ENCODE measurements at places on chromosomes 4 and X.

GRCh38 chr4:23298371-23298770, 591.5 kb downstream of the PPARGC1A start:
- DNase-seq, result no peak

DNA sequence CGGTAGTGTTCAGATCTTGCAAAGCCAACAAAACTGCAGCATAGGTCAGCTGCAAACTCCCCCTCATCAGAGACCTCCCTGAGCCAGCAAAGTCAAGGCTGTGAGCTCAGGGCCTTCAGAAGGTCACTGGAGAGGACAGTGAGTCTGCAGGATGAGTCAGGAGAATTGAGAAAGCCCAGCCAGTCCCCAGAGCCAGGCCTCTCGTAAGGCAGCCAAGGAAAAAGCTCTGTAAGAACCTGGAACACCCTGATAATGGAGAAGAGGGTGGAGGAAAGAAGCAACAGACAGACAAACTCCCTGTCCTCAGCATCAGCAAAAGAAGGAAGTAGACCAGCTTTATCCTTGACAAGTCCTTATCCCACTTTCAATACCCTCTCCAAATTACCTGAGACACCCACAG, 33.0 kb downstream of the GRIA3 start:
- no peak for DNase-seq

DNA sequence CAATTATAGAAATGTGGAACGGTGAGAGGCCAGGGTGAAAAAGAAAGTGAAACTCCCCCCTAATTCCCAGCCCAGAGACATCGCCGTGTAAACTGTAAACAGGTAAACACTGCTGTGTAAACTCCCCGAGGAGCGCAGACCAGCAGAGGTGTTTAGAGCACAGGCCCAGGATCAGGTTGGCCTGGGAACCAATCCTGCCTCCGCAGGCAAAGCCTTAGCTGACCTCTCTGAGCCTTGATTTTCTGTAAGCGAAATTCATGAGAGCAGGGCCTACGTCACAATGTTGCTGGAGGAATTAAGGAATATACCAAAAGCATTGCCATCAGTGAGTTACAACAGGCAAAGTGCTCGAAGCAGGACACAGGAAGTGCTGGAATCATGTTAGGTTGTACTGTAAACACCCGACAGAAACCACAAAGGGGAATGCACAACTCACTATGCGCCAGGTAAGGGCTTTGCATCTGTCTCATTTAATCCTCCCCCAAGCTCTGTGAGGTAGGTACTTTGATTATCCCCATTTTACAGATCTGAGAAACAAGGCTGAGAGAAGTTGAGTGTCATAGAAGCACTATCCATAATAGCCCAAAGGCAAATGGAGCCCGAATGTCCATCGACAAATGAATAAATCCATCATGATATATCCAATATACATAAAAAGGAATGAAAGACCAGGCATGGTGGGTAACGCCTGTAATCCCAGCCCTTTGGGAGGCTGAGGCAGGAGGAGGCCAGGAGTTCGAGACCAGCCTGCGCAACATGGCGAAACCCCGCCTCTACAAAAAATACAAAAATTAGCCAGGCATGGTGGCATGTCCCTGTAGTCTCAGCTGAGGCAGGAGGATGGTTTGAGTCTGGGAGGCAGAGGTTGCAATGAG, 30.7 kb upstream of the KIAA0232 start:
- DNase-seq, result no peak

- DNase-seq, result no peak
These were observed 35.1 kb downstream of the SH3KBP1 start for GRCh38 chrX:19852014-19853005.

GRCh38 chrX:12567857-12568256, 223.4 kb upstream of the PRPS2 start:
- DNase-seq, result peak; percentile 1

- DNase-seq, result no peak
These were observed 290.1 kb downstream of the INPP4B start for GRCh38 chr4:142556048-142556447.

- no peak for DNase-seq
These were observed 131.0 kb downstream of the PRKX start for GRCh38 chrX:3582451-3582850.
